Activated CD4-positive, alpha-beta T cell treated with anti-CD3 and anti-CD28 coated beads for 4 hours (primary cell): ENCODE measurements at places on chromosomes 5 and 9.
A peak's percentile ranks its signal among the peaks of the same experiment; 100 is the strongest.

- DNase-seq, result peak; percentile 56
Observed at GRCh38 chr5:57117596-57117995, 56.3 kb upstream of the GPBP1 start.

GRCh38 chr5:43631182-43631910 lies 28.4 kb downstream of the NNT start:
- peak; percentile 32 for DNase-seq

DNA sequence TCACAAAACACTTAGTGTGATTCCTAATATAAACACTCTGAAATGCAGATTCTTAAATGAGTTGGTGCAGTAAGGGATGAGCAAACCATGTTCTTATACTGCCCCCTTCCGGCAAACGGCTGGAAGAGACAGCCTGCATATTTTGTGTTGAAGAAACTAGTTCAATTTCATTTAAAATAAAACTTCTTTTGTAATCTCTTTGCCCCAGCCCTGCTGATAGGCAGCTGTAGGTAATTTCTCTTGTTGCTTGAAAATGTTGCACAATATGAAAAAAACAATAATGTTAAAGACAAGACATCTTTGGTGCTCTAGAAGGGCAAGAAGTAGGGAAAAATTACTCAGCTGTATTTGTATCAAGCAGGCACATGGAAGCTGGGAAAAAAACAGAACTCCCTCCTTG lies 89.7 kb upstream of the CCNG1 start:
- DNase-seq, result peak; percentile 3

GRCh38 chr5:128637031-128637430 lies 99.0 kb upstream of the FBN2 start:
- no peak for DNase-seq

GRCh38 chr5:16366491-16366890 lies 99.1 kb downstream of the ZNF622 start:
- no peak for DNase-seq

GRCh38 chr5:91146905-91147600 lies 236.1 kb downstream of the ARRDC3 start:
- DNase-seq, result no peak

DNA sequence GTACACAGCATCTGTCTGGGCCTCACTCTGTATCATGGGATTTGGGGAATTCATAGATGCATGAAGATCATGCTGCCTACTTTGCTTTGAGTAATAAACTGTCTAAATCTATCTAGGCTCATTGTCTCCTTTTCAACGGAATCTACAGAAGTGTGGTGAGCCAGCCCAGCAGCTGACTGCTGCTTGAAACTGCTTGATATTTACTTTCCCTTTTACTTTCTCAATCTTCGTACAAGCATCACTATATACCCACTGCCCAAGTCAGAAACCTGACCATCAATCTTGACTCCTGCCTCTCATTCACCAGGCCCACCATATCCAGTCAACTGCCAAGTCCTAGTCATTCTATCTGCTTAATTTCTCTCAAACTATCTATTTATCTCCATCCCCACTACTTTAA lies 142.9 kb downstream of the NR2F1-AS1 start:
- DNase-seq, result no peak

- DNase-seq, result no peak
Observed at GRCh38 chr9:130286072-130286770, 20.7 kb downstream of the HMCN2 start.

- no peak for DNase-seq
Observed at GRCh38 chr9:30478684-30479083, 1905.8 kb upstream of the ACO1 start.

DNA sequence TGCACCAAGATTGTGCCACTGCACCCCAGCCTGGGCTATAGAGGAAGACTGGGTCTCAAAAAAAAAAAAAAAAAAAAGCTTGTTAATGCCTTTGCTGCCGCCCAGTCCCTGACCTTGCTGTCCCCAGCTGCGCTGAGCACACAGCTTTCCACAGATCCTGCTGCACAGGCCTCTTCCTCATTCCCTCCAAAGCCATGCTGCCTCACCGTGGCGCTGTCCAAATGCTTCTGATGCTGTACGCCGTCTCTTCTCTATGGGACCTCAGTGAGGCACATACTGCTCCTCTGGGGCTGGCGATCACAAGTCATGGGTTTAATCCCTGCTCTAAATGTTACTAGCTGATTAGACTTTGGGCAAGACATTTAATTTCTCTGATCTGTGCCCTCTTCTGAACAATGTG lies 234.1 kb downstream of the FBXL7 start:
- no peak for DNase-seq

- no peak for DNase-seq
Observed at GRCh38 chr9:27393054-27393846, 96.3 kb upstream of the EQTN start.

GRCh38 chr5:13212886-13213285 lies 731.6 kb downstream of the DNAH5 start:
- DNase-seq, result no peak

GRCh38 chr9:92138157-92138959 lies 23.1 kb upstream of the SPTLC1 start:
- peak; percentile 65 for DNase-seq
